ENCODE measurements at places on chromosomes 11 and 22.

GRCh38 chr11:36441610-36442208 is 68.4 kb downstream of the TRAF6 start:
- DNase-seq, result no peak

- DNase-seq, result peak; percentile 62
Measured at GRCh38 chr11:71086687-71087258, 165.6 kb downstream of the SHANK2 start.

- no peak for DNase-seq
Measured at GRCh38 chr22:38016182-38017151, 32.1 kb upstream of the SOX10 start.

DNA sequence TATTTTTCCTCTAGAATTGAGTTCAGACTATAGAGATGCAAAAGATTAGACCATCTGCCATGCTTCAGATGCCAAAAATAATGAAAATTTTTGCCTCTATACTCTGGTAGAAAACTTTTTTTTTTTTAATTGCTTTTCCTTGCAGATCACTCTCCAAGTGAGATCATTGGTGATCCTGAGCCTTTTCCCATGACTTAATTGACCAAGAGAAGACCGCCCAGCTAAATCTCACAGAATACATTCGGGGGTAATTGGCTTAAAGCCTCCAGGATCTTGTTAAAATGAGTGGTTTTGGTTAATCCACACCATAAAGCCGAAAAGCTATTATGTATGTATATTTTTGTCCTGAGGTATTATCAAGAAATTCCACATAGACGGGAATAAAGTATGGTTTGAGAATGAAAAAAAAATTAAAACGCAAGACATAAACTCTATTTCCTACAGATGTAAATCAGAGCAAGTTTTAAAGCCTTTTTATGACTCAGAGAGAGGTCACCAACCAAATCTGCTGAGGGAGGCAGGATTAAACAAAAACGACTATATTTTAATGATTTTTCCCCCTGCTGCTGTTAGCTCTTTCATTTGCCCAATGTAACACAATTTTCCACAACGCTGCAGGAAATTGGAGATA is 64.0 kb downstream of the PARVA start:
- no peak for DNase-seq

DNA sequence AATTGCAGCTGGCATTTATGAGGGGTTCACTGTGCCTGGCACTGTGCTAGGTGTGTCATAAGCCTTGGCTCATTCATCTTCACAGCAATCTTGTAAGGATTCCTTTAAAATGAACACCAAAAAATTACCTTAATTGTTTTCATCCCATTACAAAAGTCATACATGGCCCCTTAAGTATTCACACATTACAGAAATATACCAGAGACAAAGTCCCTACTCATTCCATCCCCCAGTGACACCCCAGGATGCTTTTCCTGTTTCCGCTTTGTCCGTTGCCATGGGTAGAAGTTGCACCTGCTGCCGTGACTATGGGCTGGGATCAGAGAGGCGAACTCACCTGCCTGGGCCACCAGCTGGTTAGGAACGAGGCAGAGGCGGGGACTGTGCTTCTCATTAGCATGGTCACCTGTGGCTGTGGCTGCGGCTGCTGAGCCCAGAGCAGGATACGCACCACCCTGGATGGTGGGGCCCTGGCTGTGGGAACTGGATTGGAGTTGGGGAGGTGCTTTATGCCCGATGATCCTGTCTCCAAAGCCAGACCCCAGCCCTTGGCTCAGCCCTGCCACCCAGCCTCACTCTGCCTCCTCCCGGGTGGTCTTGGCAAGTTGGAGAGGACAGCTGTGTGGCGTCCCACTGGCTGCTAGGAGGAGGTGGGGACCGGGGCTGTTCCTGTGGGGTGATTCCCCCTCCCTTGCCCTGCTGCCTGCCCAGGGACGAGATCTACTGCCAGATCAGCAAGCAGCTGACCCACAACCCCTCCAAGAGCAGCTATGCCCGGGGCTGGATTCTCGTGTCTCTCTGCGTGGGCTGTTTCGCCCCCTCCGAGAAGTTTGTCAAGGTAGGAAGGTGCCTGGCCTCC is 60.8 kb downstream of the MYO7A start:
- no peak for DNase-seq

DNA sequence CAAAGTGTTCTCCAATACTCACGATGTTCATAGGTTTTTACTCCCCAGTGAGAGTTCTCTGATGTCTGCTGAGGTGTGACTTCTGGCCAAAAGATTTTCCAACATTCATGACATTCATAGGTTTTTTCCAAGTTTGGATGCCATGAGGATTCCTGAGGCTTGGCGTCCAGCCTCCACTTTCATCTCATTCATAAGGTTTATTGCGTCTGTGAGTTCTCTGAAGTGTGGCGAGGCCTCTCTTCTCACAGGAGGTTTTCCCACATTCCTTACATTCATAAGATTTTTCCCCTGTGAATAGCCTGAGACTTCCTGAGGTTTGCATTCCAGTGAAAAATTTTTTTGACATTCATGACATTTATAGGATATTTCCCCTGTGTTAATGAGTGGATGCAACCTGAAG is 1014.1 kb downstream of the LRRC4C start:
- no peak for DNase-seq

DNA sequence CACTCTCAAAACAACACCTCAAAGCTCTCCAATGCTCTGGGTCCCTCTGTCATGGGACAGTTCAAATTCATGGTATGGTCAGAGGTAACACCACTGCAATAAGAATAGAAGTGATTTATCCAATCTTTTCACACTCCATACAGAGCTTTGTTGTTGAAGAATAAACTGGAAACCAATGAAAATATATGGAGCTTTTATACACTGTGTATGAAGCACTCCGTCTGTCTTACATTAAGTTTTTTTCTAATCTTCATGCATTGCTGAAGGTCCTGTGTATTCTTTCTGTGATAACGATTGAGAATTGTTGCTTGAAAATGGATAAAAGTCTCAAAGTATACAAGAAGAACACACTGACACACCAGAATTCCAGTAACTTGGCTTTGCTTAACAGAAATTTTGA is 603.7 kb upstream of the LUZP2 start:
- no peak for DNase-seq

DNA sequence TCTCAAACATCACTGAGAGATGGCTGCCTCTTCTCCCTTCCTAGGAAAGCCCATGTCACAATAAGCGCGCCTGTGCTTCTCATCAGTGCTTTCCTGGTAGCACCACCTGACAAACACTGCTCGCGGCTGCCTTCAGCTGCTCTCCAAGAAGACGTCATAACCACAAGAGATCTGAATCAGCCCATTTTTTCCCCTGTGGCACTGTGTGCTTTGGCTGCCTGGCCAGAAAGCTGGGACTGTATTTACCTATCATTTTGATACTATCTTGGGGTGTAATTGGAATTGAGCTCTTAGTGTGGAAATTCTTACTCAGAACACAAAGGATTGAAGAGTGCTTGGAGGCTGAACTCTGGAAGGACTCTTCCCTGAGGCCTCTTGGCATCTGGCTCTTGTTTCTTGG is 50.3 kb upstream of the EHF start:
- peak; percentile 44 for DNase-seq

- DNase-seq, result peak; percentile 43
Measured at GRCh38 chr11:111408789-111409727, 30.0 kb upstream of the POU2AF1 start.

DNA sequence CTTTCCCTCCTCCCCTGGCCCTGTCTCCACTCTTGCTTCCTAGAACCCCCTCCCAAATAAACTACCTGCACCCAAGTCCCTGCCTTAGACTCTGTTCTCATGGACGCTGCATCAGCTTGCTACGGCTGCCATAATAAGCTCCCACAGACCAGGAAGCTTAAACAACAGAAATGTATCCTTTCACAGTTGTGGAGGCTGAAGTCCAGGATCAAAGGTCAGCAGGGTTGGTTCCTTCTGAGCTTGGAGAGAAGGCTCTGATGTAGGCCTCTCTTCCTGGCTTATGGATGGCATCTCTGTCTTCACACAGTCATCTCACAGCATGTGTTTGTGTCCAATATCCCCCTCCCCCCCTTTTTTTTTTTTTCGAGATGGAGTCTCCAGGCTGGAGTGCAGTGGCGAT is 23.4 kb downstream of the CBX7 start:
- DNase-seq, result no peak

GRCh38 chr11:83044958-83045712 is 26.6 kb downstream of the RAB30 start:
- DNase-seq, result no peak

DNA sequence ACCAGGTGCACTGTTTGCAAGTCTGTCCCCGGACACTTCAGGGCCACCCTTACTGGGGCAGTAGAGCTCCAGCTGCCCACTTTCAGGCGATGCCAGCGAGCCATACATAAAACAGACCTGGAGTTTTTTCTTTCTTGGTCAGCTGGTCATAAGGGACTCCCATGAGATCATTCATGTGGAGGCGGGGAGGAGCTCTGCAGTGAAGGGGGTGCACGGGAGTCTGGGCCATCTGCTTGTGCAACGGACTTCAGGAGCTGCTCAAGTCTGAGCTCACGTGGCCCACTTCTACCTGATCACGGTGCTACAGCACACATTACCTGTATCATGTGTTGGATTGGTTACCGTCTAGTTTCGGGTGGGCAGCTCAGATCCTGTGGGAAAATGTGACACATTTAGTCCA is 9.2 kb upstream of the MRGPRF start:
- DNase-seq, result no peak

DNA sequence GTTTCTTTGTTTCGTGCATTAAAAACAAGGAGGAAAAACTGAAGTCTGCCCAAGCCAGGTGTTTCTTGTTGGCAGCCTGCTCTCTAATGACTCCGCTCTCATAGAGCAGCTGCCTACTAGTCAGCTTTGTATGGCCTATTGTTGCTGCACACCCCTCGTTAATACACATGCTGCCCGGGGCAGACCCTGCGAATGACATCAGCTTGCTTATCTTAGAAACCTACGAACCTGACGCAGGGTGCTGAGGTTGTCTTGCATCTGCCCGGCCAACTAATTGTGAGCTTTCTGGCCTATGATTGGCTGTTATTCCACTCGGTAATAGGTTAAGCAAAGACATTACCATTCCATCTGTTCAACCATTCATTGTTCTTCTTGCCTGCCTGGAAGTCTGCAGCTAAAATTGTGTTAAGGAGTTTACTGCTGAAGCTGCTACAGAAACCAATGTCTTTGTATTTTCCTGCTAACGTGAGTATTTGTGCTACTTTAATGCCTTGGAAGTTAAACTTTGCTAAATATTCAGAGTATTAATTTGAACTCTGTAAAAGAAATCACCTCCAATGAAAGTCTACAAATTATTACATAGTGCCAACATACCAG is 37.5 kb downstream of the ZC3H12C start:
- no peak for DNase-seq

GRCh38 chr22:26404851-26405421 is 24.1 kb upstream of the ASPHD2 start:
- peak; percentile 99 for DNase-seq

DNA sequence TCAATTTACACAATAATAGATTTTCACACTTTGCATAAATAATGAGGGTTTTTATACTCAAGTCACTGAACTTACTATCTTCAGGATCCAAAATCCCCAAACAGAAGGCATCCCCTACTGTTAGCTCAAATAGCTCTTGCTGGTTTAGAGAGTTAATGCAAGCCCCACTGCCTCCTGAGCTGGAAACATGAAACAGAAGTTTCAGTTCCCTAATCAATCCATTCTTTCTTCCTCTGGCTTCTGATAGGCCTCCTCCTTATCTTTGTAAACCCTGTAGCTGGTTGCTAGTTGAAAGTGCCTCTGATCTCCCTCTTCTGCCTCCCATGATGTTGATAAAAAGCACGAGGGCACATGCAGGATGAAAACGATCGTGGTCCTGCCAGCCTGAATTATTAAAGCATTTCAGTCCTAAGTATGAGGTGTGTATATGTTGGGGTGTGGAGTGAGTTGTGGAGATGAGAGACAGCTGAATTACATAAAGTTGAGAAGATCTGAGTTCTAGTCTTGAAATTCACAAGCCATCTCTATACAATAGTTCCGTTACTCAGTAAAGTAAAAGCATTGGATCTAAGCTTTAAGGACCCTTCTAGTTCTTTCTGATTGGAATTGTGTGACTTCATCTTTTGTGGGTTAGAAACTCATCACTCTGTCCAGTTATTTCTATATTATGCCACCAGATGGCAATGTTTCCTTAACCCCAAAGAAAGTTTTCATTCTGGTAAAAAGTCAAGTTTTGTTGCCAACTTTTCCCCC is 35.0 kb upstream of the EHF start:
- peak; percentile 86 for DNase-seq

- peak; percentile 84 for DNase-seq
Measured at GRCh38 chr11:124174001-124174583, 9.1 kb upstream of the OR10D3 start.

- no peak for DNase-seq
Measured at GRCh38 chr11:15671216-15671615, 556.5 kb downstream of the INSC start.

GRCh38 chr22:45977551-45978274 is 751 bp upstream of the WNT7B start:
- DNase-seq, result no peak

DNA sequence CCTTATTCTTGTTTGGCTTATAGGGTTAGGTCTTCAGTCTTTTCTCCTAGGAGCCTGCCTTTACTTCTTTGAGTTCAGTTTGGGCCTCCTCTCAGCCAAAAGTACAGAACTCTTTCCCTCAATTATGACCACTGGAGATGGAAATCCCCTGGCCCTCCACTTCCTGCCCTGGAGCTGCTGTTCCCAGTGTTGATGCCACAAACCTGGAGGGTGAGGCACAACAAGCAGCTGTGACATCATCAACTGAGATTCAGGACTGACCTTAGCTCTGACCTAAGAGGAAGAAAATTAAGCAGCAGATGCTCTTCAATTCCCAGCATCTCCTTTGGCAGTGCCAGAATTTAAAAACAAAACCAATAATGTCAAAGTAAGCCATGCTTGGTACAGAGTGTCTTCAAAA is 3.0 kb downstream of the ABTB2 start:
- DNase-seq, result no peak

DNA sequence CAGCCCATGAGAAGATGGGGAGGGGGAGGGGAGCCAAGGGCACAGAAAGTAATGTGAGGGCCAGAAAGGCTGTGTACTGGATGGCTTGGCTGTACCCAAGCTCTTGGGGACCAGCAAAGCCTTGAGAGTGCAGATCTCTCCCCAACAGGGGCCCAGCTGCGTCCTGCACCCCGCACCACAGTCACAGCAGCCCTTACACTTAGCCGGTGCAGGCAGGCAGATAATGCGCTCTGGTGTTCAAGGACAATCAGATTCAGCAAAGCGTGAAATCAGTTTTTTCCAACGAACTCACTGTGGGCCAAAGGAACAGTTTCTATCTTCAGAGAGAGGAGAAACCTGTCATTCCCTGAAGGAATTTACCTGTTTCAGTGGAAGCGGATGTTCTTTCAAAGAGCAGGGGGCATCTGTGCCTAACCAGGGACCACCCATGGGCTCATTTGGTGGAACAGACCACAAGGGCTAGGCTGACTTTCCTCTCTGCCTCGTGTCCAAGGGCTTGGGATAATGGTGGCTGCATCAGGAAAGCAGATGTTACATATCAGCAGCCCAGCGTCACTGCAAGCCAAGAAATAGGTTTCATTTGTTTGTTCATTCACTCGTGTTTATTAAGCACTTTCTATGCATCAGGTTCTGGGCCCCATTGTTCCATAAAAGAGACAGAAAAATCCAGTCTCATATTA is 81.2 kb upstream of the SPON1 start:
- DNase-seq, result no peak

GRCh38 chr11:17014321-17014832 is at the start of gene PLEKHA7:
Gene PLEKHA7 (minus strand): TSS chr11:17014414. CDS start chr11:17014401, 13 bp downstream.
- DNase-seq, result no peak

GRCh38 chr11:11265994-11266606 is 87.0 kb downstream of the CSNK2A3 start:
- DNase-seq, result peak; percentile 64

GRCh38 chr11:87967459-87967858 is 207.8 kb downstream of the RAB38 start:
- DNase-seq, result no peak

GRCh38 chr22:20420157-20420842 is 17.3 kb downstream of the SCARF2 start:
- DNase-seq, result no peak

Measured in OCI-M1 (cell line).